Right lobe of liver (tissue), 6 donors: ENCODE measurements at places on chromosomes 7 and 10.

- peak; percentile 3 for DNase-seq
Observed at GRCh38 chr10:131778385-131778784, 122.4 kb upstream of the PPP2R2D start.

DNA sequence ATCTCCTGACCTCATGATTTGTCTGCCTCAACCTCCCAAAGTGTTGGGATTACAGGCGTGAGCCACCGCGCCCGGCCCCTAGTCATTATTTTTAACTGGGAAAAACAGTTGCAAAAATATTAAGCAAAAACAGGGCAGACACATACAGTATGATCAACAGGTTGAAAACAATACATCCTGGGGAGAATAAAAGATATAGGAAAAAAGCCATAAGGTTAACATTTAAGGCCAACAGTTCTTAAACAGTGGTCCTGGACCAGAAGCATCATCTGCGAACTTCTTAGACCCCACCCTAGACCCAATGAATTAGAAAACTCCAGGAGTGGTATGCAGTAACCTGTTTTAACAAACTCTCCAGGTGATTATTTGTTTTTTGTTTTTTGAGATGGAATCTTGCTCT is 6.5 kb downstream of the UBE2H start:
- no peak for DNase-seq

DNA sequence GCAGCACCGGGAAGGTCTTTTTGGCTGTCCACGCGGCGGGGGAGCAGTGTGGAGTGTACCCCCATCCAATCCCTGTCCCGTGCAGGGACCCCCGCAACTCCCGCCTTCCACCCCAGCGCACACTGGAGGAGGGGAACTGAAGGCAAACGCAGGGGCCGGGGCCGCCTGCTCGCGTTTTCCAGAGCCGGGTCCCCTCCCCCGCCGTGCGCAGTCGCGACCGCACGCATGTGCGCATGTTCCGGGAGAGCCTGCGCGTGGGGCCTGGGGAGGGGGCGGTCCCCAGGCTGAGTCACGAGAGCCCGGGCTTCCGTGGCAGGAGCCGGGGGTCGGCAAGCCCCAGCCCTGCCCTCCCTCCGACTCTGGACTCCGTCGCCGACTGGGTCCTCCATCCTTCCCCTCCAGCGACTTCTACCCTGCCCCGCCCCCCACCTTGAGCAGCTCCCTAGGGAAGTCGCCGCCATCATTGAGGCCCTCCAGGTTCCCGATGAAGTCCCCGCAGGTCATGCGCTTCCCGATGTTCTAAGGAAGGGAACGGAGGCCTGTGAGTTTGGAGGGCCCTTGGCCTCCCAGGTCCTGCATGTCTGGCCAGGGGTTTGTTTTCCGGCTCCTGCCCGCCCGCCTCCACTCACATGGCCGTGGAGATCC is 8.0 kb downstream of the PSD start:
- DNase-seq: no peak

DNA sequence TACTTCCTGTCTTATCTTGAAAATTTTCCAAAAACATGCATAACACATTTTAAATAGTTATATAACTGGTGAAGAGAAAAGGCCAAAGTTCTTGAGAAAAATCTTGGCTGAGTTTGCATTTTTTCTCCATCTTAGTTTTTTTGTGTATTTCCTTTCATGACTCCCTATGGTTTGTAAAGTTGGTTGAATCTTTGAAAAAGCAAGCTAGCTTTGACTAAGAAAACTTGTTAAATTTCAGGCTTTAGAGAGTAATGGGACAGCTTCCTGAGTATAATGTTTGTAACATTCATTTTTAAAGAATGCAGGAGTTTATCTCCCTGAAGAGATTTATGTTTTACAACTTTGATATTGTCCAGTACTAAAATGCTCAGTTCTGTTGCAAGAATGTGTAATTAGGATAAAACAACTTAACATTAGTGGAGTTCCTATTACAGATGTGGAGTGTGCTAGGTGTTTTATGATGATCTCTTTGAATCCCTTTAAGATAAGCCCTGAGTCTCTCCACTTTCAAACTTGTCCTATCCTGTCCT is 11.1 kb upstream of the HERPUD2 start:
- DNase-seq: no peak

- DNase-seq: no peak
Observed at GRCh38 chr7:137908106-137908505, 61.3 kb upstream of the DGKI start.

- DNase-seq: peak; percentile 83
Observed at GRCh38 chr7:142782922-142783900, 12.4 kb downstream of the PRSS2 start.

GRCh38 chr10:7397049-7398035 is 13.5 kb downstream of the SFMBT2 start:
- DNase-seq: no peak

DNA sequence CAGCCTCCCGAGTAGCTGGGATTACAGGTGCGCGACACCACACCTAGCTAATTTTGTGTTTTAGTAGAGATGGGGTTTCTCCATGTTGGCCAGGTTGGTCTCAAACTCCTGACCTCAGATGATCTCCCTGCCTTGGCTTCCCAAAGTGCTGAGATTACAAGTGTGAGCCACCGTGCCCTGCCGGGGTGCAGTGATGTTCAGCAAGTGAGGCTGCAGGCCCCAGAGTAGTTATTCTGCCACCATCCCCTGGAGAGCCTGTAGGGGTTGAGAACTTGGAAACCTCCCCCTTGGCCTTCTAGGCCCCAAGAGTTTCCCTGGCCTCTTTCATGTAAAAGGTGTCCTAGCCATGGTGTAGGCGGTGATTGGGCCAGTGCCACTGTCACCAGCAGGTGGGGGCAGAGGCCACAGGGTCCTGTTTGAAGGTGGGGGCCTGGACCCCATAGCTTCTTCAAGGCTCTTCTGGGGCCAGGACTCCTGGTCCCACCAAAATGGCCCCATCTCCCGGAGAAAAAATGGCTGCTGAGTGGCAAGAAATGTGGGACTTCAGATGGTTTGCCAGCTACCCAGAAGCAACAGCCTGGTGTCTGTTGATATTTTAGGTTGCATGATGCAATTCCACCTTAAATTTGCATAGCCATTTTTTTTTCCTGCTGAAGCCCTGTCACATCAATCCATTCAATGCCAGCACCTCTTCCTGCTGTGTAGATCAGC is 25.5 kb upstream of the INMT start:
- DNase-seq: no peak

DNA sequence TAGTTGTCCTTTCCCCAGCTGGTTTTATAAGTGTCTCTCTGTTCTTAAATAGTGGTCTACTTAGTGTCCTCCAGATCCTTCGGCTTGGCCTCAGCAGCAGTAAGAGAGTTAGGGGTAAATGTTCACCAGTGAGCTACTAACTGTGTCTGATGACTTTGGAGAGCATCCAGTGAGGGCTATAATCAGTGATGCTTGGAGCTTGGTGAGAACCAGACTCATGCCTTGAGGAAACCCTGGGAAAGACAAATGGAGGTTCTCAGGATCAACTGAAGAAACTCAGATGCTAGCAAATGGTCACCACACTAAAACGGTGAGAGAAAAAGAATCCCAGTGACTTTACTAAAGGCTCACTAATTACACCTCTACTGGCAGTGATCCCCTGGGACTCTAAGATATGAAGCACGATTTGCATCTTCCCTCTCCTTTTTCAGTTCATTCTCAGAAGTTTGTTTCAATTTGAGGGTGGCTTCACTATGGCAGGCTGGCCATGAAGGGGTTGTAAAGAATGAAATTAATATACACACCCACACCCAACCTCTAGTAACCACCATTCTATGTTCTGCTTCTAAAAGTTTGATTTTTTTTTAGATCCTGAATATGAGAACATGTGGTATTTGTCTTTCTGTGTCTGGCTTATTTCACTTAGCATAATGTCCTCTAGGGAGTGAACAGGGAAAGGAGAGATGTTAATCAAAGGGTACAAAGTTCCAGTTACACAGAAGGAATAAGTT is 177.9 kb downstream of the PDE1C start:
- DNase-seq: no peak

GRCh38 chr10:28199941-28200340 is 102.9 kb downstream of the MPP7 start:
- DNase-seq: no peak

- no peak for DNase-seq
Observed at GRCh38 chr7:83502636-83503035, 146.3 kb downstream of the SEMA3E start.

GRCh38 chr7:127396184-127396583 is 3.7 kb upstream of the ZNF800 start:
- DNase-seq: no peak

GRCh38 chr10:2791774-2792443 is 275.4 kb upstream of the PFKP start:
- DNase-seq: no peak

- no peak for DNase-seq
Observed at GRCh38 chr7:100573691-100574361, at the start of gene SAP25. Gene SAP25 (minus strand): TSS chr7:100573900. CDS start chr7:100573742, 158 bp downstream.

- DNase-seq: no peak
Observed at GRCh38 chr7:124940306-124940705, 10.7 kb upstream of the POT1 start.

DNA sequence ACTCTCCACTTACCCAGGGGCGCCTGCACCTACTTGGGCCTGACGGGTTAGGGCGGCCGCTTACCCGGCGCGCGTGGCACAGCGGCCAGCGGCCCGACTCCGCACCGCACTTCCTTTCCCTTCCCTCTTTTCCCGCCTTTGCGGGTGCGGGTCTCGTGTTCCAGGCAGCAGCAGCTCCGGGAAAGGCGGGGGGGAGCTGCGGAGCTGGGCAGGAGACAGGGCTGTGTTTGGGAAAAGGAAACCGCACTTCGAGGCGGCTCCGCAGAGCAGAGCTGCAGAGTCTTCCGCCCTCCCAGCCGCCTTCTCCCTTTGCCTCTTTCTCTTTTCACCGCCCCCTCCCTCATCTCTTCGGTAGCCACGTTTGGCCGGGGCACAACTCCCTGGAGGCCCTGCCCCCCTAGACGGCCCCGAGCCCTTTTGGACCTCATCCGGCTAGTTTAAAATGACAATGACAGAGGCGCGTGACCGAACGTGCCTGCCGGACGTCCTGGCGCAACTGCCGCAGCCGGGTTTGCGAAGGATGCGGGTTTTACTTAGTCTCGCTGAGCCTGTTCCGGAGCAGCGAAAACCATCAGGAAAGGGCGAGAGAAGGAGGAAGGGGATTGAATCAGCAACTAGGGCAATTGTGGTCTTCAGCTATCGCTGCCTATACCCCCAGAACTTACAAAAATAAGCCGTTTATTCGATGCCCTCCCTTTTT is 7.9 kb upstream of the PAX2 start:
- DNase-seq: no peak

GRCh38 chr7:20399521-20399920 is 68.8 kb downstream of the ITGB8 start:
- DNase-seq: no peak

DNA sequence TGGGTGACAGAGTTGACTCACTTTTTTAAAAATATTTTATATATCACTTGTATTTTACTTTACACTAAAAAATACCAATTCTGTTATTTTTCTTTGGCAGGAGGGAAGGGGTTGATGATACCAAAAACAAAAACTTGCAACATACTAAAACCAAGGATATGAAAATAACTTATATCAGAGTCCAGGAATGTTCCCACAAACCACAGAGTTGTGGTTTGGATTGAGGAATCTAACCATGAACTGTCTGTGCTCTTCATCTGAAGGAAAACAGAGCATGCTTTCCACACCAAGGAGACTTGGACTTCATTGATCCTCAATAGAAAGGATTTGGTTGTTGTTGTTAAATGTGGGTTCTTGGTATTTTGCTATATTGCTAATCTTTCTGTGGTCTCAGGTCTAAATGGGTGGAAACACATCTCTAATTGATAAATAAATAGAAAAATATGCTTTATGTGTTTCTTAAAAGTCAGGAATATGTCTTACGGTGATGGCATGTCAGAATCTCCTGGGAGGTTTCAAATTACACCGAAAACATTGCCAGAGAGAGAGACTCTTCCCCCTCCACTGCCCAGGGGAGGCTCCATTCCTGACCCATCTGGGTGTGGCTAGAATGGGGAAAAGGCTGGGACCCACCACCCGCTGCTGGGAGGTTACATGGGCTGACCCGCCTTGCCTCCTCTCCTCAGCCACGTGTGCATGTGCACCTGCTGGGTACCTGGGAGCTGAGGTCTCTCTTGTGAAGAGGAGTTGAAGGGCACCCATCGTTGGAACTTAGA is 46.9 kb upstream of the STK17A start:
- DNase-seq: no peak

DNA sequence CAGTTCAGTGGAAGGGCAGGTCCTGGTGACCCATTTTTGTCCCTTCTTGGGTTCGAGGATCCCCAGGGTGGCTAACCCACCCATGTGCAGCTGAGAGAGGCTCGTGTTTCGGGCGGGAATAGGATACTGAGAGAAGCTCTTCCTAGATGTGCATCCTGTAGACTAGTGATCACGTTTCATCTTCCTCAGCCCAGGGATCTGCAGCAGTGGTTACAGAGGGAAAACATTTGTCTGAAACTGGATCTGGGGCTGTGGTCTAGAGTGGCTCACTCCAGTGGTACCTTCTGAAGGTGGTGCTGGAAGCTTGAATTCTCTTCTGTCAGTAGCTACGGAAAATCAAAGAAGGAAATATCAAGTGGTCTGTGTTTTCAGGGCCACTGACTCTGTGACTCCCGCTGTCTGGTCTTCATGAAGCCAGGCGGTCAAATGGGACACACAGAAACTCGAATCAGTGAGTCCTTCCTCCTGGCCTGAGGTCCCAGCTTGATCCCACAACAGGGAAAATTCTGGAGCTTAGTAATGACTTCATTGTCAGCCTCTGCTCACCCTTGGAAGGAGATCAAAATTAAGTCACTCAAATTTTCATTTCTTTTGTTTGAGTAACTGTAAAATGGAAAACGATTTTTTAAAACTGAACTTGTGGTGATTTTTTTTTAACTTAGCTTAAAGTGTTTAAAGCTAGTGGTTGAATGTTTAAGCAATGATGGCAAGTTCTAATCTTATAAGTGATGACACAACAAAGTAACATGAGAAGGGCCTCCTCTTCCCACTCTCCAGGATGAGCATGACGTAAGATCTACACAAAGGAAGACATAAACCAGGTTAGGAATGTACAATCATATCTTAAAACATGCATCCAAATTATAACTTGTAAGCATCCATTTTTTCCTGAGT is 469.3 kb upstream of the KLF6 start:
- DNase-seq: no peak

- DNase-seq: no peak
Observed at GRCh38 chr7:67505449-67505848, 508.8 kb downstream of the TYW1 start.

GRCh38 chr10:7000061-7000460 is 410.8 kb downstream of the SFMBT2 start:
- DNase-seq: no peak

DNA sequence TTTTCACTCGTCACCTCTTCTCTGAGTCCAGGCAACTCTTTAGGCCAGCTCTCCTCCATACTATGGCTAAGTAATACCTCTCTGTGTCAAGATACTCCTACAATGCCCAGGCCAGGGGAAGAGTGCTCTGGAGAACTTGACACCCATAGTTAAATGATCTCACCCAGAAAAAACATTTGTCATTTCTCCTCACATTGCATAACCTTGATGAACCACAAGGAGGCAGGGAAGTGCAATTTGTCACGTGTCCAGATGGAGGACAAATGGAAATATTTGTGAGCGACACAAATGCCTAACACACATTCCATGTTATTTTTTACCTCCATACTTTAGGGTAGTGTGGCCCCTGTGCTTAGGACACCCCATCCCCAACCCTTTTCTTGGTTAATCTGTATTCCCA is 78.3 kb downstream of the HTR7 start:
- DNase-seq: no peak
